CD4-positive, CD25-positive, alpha-beta regulatory T cell (primary cell): ENCODE measurements at places on chromosomes 16 and 17.

- DNase-seq, result no peak
Measured at GRCh38 chr17:67150826-67151225, 94.2 kb downstream of the HELZ start.

- DNase-seq, result no peak
Measured at GRCh38 chr16:31461921-31462804, 2.9 kb downstream of the ARMC5 start.

DNA sequence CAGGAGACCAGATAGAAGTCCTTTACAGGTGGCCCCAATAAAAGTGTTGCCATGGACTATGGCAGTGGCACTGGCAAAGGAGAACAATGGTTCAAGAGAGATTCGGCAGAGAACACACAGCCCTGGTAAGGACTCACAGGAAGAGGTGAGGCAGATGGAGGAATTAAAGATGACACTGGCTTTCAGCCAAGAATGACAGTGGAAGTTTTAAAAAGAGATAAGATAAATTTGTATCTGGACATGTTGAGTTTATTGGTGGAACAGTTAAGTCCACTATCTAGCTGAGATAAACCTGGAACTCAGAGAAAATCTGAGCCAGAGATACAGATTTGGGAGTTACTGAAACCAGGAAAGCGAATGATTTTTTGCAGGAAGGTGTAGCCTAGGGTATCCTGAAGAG lies 20.1 kb downstream of the CMC2 start:
- DNase-seq, result no peak

- DNase-seq, result no peak
Measured at GRCh38 chr17:28579526-28579925, 2.8 kb upstream of the ALDOC start.

- no peak for DNase-seq
Measured at GRCh38 chr17:67557052-67557845, 160.5 kb upstream of the NOL11 start.

- no peak for DNase-seq
Measured at GRCh38 chr16:73125850-73126524, 78.1 kb upstream of the ZFHX3 start.

- no peak for DNase-seq
Measured at GRCh38 chr16:1745900-1746692, 25.2 kb downstream of the NME3 start.

DNA sequence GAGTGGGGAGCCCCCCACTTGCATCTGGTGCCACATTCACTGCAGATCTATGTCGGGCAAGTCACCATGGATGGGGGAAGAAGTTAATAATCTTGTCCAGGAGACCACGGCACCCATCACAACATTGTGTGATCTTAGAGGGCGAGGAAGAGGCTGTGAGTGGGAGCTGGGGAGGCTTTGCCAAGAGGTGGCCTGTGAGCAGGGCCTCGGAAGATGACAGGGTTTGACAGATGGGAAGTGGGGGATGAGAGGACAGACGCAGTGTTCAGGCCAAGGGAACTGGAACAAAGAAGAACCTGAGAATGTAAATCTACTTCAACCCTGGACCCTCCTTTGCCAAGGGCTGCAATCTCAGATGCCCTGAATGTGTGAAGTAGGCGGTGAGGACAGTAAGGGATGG lies 12.4 kb downstream of the ACE start:
- DNase-seq, result no peak

GRCh38 chr17:77843896-77844295 lies 114.6 kb upstream of the TNRC6C start:
- DNase-seq, result no peak

DNA sequence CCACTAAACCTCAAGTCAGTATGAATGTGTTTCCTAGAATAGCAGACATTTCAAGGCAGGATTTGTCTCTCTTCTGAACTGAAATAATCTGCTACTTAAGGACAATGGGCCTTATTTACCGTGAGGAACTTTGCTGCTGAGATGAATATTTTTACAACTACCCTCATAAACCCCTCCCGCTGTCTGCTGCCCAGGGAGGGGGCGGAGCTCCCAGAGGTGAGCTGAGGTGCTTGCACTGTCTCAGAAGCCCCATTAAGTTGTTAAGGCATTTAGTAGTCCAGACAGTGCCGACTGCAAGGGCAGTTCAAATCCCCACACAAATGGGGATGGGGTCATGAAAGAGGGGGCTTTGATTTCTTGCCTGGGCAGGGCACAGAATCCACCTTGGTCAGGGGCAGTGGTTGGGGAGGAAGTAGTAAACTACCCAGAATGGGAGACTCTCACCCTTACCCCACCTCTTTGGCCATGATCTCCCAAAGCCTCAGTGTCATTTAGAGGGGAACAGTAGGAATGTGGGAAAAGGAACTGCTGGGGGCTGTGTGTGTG lies 19.2 kb downstream of the HNF1B start:
- no peak for DNase-seq

DNA sequence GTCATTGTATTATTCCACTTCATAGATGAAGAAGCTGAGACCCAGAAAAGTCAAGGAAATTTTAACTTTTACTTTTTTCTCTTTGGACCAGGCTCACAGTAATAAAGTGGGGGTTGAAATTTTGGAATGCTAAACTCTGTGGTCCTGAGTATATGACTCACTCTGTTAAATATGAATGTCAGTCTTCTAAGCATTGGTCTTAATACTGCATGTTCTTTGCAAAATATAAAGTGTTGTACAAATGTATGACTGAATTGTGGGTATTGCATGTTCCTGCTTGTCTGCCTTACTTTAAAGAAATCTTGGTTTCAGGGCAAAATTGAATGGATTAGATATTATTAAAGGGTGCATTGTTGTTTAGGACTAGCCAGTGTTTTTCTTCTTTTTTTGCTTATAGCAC lies 950.8 kb upstream of the GOT2 start:
- no peak for DNase-seq

DNA sequence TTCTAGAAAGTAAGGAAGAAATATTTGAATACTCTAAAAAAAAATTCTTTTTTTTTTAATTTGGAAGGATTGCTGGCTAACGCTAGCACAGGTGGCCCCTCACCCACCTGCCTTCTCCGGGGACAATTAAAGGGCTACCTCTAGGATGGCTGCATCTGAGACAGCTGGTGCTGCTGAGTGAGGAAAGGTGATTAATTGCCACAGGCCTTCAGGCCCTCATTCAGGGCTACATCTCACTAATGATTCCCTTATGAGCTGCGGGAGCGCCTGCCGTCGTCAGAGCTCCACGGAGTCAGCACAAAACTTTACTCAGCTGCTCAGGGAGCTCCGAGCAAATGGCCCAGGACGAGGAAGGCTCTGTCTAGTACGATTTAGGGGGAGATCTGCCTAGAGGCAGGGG lies 27.0 kb upstream of the AKTIP start:
- no peak for DNase-seq

DNA sequence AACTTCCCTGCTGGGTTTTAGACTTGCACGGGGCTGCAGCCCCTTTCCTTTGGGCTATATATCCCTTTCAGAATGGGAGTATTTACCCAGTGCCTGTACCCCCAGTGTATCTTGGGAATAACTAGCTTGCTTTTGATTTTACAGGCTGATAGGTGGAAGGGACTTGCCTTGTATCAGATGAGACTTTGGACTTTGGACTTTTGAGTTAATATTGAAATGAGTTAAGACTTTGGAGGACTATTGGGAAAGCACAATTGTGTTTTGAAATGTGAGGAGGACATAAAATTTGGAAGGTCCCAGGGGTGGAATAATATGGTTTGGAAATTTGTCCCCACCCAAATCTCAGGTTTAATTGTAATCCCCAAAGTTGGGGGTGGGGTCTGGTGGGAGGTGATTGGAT lies 393.8 kb upstream of the KIF2B start:
- DNase-seq, result no peak

- no peak for DNase-seq
Measured at GRCh38 chr16:26019381-26020242, 327.9 kb downstream of the HS3ST4 start.

- no peak for DNase-seq
Measured at GRCh38 chr16:11706180-11706742, 36.4 kb downstream of the TXNDC11 start.

GRCh38 chr17:62388856-62389255 lies 8.5 kb downstream of the EFCAB3 start:
- no peak for DNase-seq

DNA sequence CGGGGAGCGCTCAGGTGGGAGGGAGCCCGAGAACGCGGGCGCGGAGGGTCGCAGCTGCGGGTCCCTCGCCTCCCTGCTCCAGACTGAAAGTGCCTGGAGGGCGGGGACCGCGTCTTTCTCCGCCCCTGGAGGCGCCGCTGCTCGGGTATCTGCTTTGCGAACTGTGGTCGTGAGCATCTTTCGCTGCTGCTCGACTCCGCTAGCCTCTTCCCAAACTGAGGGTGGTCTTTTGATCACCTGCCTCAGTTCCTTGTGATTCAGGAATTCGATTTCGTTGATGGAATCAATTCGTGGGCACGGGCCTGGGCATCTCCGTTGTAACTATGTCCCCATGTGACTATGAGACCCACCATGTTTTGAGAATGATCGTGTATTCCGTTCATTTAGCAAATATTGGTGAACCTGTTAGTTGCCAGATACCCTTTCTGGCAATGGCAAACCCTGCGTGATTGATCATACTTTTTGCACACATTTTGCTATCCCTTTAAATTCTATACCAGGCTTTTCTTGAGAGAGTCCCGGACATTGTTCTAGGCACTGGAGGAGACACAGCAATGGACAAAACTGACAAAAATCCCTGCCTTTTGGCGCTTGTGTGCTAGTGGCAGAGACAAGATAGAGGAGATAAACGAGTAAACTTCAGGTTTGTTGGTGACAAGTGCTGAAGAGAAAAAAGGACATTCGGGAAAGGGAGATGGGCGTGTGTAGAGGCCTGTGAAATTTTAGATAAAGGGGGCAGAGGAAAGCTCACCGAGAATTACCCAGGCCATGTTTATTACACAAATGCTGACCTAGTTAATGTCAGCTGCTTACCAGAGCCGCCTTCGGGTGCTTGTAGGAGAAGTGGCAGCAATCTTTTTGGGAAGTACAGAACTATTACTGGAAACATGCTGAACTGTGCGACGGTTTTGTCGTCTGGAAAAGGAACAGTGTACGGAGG lies 948 bp downstream of the UTP18 start:
- DNase-seq, result no peak

DNA sequence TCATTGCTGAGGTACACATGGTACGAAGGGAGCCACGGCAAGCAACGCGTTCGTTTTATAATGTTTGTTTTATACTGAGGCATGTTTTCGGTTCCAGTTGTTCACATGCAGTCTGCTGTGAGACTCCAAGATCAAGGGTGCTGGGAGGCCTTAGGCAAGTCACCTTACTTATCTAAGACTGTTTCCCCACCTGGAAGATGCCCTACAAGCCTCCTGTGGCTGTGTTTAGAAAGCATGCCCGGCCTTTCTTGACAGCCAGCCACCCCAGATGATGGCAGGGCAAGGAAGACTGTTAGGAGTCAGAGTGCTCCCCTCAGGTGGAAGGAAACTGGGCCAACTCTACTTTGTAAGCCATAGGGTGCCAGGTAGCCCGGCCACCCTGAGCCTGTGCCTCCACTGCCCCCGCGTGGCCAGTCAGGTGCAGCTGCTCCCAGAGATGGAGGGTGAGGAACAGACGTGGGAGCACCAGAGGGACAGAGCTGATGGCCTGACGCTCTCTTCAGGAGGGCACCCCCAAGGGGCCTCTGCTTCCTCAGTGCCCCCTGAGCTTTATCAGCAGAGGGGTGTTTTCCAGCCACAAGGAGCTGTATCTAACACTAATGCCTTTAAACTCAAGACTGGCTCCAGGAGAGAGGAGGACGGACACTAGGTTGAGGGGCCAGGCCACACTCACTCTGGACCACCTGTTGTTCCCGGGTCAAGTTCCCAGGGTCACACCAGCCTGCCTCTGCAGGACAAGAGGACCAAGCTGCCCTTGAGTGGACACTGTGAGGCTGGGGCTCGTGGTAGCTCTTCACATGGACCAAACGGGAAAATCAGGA lies 5.4 kb downstream of the NAT9 start:
- DNase-seq, result peak; percentile 77

GRCh38 chr17:45315648-45316433 lies 979 bp downstream of the MAP3K14 start:
- peak; percentile 48 for DNase-seq

- DNase-seq, result no peak
Measured at GRCh38 chr16:77585379-77586251, 136.7 kb upstream of the NUDT7 start.

- no peak for DNase-seq
Measured at GRCh38 chr16:55543472-55543871, 23.0 kb upstream of the CAPNS2 start.

- DNase-seq, result no peak
Measured at GRCh38 chr17:1931844-1932579, 93.1 kb downstream of the RTN4RL1 start.

- DNase-seq, result no peak
Measured at GRCh38 chr16:17426451-17426850, 44.3 kb downstream of the XYLT1 start.

DNA sequence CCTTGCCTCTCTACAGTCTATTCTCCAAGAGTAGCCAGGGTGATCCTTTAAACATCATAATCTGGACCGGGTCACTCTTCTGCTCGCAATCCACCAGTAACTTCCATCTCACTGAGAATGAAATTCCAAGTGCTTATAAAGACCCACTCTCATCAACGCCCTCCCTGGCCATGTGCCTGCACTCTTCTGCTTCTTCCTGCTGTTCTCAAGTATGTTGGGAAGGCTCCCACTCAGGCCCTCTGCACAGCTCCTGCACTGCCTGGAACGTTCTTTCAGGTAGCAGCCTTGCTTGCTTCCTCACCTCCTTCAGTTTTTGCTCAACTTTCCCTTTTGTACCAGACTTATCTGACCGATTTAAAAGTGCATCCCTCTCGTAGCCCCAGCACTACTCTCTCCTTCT lies 44.4 kb downstream of the BRD7 start:
- no peak for DNase-seq

DNA sequence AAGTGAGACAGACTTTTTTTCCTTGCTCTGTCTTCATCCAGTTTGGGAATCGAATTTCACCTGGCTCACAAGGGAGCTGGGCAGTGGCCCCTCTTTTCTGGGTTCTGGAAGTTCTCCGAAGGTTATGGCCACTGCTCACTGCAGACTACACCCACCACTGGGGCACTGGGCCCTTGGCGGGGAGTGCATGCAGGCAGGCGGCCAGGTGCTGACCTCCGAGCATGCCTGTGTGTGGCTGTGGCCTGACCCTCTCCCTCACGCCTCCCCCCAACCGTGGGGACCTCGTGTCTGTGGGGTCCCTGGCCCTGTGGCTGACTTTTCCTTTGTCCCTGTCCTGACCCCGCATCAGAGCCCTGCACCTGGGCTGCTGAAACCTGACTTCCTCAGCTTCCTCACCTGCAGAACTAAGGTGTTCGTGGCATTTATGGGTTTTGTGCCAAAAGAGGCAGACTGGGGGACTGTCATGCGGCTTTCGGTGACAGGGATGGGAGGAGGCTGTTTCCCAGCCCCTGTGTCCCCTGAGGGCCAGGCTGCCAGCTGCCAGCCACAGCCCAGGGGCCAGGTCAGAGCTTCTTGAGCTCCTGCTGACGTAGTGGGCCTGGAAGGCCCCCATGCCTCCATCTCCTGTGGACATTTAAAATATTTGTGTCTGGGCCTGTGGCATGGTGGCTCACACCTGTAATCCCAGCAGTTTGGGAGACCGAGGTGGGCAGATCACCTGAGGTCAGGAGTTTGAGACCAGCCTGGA lies 21.4 kb downstream of the ASPSCR1 start:
- DNase-seq, result no peak

- no peak for DNase-seq
Measured at GRCh38 chr16:89912627-89913026, 6.0 kb upstream of the MC1R start.
